ENCODE measurements at places on chromosomes 2 and 18.

GRCh38 chr2:223970343-223971128 lies 13.3 kb downstream of the MRPL44 start:
- DNase-seq, result peak; percentile 55

DNA sequence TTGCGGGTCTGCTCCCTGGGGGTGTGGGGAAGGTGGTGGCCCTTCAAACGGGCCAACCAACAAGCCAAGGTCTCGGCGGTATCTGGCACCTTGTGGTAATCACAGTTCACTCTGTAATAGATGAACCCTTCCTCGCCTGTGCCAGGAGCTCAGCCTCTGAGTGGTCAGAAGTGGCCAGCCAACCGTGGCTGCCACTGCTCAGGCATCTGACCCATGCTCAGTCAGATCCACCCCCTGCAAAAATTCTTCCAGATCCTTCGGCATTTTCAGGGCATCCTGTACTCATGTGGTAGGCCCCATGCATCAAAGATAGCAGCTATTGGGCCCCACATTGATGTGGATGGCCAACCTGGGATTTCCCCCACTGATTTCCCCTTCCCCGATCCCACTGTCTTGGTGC lies 39.6 kb upstream of the SERPINE2 start:
- no peak for DNase-seq

DNA sequence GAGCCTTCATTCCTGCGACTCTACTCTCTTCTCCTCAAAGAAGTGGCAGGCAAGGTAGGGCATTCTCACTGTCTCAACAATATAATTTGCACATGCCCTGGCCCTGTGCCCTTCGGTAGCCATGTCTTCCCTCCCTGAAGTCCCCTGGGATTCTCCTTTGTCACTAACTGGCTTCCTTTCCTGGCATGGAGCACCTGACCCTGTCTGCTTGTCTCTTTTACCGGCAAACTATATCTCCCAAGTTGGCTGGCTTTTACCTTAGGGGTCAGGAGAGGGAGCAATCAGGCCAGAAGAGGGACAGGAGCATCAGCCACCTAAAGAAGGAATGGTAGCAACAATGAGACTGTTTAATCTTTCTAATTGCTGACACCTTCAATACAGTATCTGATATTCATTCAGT lies 51.9 kb upstream of the RMDN2 start:
- no peak for DNase-seq

GRCh38 chr2:188997263-188997662 lies 23.1 kb downstream of the COL3A1 start:
- no peak for DNase-seq

DNA sequence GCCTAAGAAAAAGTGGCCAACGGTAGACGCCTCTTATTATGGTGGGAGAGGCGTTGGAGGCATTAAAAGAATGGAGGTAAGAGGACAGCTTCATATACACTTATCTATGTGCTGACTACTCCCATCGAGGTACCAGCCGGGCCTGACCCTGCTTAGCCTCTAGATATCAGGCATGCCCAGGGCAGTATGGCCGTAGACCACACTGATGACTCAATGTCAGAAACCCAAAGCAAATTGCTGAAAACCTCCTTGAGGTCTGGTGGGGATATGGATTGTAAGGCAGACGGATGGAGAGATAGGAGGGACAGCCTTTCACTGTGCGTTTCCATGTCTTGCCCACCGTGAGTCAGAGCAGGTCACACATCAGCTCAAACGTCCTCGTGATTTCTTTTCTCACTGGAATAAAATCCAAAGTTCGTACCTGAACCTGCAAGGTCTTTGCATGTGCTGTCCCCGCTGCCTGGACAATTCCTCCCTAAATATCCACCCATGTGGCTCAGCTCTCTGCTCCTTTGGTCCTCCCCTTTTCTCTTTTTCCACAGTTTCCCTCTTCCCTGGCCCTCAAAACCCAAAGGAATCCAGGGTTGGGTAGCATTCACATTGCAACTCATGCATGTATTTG lies 168.9 kb downstream of the ANTXR1 start:
- peak; percentile 96 for DNase-seq

DNA sequence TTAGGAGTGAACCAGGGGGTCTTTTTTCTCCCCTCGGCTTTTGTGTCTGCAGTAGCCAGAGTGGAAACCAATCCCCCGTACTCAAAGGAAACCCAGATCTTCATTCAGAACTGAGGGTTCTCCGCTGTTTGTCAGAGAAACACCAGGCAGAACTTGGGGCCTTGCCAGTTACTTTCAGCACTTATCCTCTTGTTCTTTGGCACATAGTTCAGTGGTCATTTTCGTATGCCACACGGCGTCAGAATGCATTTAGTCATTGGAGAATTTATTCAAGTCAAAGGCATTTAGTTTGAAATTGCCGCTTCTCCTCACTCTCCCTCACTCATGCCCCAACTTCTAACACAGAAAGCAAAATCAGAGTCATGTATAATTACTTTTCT lies 102.9 kb downstream of the CABLES1 start:
- DNase-seq, result peak; percentile 95

DNA sequence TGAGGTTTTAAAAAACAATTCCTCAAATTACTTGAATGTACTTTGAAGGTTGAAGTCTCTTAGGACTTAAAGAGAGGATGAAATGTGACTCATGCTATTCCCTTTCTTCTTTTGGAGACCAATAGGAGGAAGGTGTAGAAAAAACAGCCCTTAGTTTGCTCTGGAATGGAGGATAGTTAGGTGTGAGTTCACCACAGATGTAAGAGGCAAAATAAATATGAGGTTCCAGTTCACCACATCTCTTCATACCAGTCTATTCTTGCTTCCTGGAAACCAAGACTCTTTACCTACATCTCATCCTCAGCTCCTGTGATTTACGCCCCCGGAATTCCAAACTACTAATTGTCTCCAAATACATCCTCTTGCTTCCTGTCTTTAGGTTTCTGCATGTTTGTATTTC lies 77.5 kb upstream of the TTC21B start:
- DNase-seq, result no peak

- DNase-seq, result peak; percentile 18
These were observed 1.5 kb upstream of the OSGEPL1 start for GRCh38 chr2:189763908-189764661.

DNA sequence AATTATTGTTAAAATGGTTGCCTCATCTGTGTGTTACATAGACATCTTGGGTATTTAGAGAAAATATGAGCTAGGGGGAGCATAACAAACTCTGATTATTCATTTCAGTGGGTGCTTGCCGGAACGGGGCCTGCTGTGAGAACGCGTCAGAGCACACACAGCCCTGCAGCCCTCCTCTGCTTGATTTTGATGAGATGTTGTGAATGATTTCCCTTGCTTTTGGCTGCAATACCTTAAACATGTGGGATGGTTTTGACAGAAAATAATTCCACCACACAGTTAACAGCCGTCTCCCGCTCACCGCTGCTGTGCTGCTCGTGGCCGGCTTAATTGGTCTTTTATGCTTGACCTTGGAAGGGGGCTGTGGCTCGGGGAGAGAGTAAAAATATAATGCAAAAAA lies 49.9 kb upstream of the TXNDC2 start:
- no peak for DNase-seq

- DNase-seq, result no peak
These were observed 37.3 kb upstream of the DNAH7 start for GRCh38 chr2:196105951-196106350.

DNA sequence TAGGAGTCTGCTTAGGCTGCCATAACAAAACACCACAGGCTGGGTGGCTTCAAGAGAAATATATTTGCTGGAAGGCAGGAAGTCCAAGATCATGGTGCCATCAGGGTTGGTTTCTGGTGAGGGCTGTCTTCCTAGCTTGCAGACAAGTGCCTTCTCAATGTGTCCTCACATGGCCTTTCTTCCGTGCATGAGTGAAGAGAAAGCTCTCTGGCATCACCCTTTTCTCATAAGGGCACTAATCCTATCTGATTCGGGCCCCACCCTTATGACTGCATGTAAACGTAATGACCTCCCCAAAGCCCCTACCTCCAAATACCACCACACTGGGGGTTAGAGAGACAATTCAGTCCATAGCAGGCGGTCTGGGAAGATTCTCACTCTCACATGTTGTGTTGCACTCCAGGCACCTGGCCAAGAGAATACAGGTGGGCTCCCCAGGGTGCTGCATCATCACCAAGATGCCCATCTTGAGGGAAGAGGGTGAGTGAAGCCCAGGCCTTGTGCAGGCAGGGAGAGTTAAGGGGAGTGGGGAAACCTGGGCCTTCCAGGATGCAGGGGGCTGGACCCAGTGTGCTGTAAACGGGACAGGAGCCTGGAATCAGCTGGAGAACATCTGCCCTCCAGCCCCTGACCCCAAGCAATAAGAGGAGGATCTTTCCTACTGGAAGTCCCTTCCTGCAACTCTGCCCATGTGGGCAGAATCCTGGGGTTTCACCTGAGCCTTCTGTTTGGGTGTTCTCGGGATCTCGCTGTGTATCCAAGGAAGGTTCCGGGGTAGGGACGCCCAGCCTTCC lies 10.2 kb downstream of the CATIP start:
- DNase-seq, result no peak

DNA sequence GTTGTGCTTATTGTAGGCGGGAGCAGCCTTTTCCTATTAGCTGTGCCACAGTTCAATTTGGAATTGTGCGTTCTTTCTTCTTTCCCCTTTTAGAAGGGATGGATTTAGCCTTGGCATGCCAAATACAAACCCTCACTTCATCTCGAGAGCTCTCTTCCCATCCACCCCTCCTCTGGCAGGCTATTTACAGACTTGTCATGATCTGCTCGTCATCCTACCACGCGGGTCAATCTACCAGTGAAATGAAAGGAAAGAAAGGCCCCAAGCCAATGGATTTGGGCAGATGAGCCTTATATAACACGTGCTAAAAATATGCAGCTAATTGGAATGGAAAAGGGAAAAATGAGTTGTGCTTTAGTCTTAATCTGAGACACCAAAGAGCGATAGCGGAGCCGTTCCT lies 277.5 kb downstream of the PRKCE start:
- DNase-seq, result no peak

- DNase-seq, result no peak
These were observed 4.6 kb upstream of the ST6GAL2 start for GRCh38 chr2:106890606-106891005.

DNA sequence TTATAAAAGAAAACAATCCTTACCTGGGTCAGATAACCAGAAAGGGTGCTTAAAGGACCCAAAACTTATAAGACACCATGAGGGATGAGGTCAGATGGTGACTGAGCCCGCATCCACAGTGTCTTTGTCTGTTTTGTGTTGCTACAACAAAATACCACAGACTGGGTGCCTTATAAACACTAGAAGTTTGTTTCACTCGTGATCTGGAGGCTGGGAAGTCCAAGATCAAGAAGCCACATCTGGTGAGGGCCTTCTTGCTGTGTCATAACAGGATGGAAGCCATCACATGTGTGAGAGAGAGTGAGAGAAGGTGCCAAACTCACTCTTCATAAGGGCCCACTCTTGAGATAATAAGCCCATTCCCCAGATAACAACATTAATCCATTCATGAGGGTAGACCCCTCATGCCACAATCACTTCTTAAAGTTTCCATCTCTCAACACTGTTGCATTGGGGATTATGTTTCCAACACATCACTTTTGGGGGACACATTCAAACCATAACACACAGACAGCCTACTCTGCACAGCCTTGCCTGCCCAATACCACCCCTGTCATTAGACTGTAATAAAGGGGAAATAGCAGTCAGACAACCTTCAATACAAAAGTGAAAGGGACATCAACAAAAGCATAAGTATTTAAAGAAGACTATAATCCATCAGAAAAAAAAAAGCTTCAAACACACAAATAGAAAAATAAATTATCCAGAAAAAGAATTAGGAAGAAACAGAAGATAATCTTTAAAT lies 249.8 kb downstream of the ANAPC1 start:
- DNase-seq, result peak; percentile 10

DNA sequence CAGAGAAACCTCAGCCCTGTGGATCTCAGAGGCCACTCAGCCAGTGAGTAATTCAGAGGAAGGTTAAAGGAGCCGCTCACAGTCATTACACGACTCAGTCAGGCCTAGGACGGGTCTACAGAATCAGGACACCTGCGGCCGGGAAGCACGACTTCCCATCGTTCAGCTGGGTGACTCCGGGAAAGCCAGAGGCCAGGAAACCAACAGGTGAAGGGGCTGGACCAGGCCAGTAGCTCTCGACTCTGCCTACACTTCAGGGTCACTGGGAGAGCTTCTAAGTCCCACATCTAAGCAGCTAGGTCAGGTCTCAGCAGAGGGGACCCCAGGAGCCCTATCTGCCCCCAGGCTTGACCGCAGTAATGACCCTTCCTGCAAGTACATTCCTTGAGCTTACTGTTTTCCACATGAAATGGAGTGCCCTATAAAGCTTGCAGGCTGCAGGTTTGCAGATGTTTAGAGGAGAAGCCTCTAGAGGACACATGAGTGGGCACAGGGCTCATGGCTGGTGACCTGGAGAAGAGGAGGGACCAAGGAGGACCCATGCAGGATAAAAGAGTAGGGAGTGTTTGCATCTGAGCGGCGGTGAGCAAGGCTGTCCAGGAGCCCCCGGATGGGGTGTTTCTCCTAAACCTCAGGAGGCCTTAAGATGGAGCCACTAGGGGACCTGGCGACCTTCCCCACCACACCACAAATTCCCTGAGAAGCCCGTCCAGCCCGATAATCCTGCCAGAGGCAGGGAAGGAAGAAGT lies 9.5 kb downstream of the DIPK1C start:
- no peak for DNase-seq

DNA sequence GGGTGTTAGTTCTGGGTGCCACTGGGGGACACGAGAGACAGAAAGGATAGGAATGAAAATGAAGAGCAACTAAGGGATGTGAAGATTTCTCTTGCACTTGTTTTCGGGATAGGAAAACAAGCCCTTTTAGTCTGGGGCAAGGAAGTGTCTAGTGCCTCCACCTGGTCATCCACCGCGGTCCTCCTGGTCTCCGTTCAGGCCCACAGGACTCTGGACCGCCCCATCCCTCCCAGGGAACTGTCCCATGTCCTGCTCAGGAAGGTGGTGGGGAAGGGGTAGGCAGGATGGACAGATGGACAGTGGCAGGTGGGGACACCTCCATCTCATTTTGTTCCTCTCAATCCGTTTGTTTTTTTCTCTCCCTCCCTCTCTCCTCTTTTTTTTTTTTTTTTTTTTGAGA lies 45.9 kb downstream of the AGAP1 start:
- no peak for DNase-seq

DNA sequence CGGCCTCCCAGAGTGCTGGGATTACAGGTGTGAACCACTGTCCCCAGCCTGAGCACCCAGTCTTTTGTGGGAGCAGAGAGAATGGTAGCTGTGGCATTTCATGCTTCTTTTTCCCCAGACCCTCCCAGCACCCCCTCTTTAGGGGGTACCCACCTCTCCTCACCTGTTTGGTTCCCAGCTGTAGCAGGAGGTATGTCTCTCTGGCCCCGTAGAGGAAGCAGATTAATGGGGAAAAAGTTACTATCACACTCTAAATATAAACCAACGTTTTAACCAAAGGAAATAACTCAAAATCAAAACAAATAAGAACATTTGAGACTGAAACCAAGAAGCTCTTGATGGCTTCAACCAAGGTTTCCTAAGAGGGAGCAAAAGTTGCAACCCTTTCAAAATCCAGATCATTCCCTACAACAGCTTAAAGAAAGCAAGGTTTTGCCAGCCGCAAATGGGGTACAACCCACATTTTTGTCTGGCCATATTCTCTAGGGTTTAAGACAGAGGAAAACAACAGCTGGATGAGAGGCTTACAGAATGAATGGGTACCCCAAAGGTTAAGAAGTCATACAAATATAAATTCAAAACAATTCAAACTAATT lies 8.0 kb downstream of the RNF125 start:
- no peak for DNase-seq

GRCh38 chr18:12026562-12026961 lies 45.3 kb downstream of the IMPA2 start:
- no peak for DNase-seq

All from M059J (cell line).